ENCODE measurements at places on chromosomes 5 and 9.

DNA sequence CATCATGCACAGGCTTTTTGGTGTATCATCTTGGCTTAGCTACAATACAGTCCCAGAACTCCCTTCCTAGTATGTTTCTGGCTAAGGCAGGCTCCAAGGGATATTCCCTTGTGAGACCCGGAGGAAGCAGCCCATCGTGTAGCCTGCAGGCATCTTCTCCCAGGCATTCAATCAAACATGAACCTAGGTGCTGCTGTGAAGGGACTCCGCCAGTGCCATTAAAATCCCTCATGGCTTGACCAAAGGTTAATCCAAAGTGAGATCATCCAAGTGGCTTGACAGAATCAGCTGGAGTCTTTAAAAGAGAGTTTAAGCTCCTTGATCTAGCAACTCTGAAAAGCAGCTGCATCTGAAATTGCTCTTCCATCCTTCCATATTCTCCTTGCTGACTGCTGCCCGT lies 333.9 kb downstream of the DIRAS2 start:
- DNase-seq: no peak

- no peak for DNase-seq
These were observed 104.4 kb downstream of the ARHGAP26 start for GRCh38 chr5:142874540-142874939.

DNA sequence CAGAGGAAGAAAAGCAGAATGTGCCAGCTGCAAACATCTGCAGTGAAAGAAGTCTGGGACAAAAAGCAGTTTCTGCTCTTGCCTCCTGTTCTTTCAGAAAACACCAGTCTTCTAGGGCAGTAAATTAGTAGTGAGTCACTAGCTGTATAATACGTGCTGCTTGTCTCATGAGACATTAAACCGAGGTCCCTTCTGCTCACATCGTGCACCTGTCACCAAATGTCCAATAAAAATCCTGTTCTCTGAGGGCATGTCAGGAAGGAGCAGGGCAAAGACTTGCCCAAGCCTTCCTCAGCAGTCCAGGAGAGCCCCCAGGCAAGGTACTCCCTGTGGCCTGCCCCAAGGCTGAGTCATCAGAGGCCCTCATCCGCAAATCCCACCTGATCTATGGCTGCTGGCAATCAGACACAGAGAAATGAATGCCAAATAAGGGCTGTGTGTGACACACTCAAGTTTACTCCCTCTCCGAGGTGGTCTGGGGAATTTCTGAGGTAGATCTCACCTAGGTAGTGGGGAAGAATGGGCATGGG lies 255.3 kb upstream of the SMARCA2 start:
- no peak for DNase-seq

GRCh38 chr5:95281226-95281625 lies 3.7 kb downstream of the MCTP1 start:
- DNase-seq: no peak

GRCh38 chr5:1820381-1820780 lies 19.2 kb downstream of the NDUFS6 start:
- no peak for DNase-seq

DNA sequence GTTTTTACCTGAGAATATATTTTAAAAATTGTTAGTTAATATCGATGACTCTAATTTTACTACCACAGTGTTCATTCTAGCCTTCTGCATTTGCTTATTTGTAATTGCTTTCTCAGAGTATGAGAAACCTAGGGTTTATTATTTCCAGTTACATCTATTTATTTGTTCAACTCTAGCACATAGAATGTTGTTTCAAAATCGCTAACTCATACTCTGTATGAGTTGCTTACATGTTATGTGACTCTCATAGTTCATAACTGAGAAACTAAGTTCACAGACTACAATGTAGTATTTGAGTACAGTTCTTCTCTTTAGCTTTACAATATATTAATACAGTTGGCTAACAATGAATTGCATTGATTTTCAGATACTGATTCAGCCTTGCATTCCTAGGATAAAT lies 103.2 kb downstream of the MACROH2A1 start:
- DNase-seq: no peak

DNA sequence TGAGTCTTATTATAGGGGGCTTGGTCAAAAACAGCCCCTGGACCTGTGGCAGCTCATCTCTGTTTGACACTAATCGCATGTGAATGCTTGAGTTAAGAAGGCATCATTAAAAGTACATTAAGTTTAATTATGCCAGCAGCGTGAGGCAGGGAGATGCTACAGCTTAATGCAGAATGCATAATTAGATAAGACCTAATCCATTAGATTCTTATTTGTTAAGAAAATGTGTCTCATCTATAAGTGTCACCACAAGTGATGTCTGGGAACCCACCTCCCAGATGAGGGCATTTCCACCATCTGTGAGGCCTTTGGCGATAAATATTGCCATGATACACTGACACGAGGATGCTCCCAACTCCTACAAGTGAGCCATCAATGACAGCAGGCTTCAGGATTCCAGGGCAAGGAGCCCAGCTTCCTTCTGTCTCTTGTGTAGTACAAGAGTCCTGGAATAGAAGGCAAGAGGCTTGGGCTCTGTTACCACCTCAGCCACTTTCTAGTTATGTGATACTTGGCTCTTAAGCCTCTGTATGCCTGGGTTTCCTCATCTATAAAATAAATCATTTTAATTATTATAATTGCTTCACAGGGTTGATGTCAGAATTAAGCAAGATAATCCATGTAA lies 202.7 kb downstream of the FAM114A2 start:
- DNase-seq: no peak
